Small intestine (tissue), 16 donors: ENCODE measurements at places on chromosomes 7 and 10. TPM values are rescaled to one million over a fixed set of nuclear protein-coding genes. Genes with fewer than 3 reads are reported as not detected.
A peak's percentile ranks its signal among the peaks of the same experiment; 100 is the strongest.

The OPALIN gene
- polyA plus RNA-seq = not detected

The CYP2C19 gene
- 34.2 TPM for polyA plus RNA-seq

The TEX47 gene
- polyA plus RNA-seq = not detected

- no peaks in the 10 kb centered on the region for H3K36me3 ChIP-seq
- no peaks in the 10 kb centered on the region for H3K27me3 ChIP-seq
- DNase-seq = no peak
- H3K4me1 ChIP-seq = no peaks in the 10 kb centered on the region
- no peak overlapping the region for H3K4me3 ChIP-seq
Observed at GRCh38 chr10:1205450-1206030, 149.4 kb downstream of the WDR37 start.

- H3K27me3 ChIP-seq = no peaks in the 10 kb centered on the region
- no peak overlapping the region for H3K27ac ChIP-seq
- H3K36me3 ChIP-seq = no peaks in the 10 kb centered on the region
- no peaks in the 10 kb centered on the region for H3K4me1 ChIP-seq
Observed at GRCh38 chr10:121357401-121357800, 240.8 kb downstream of the FGFR2 start.

- H3K27me3 ChIP-seq = no peaks in the 10 kb centered on the region
- no peak overlapping the region for H3K4me3 ChIP-seq
- no peaks in the 10 kb centered on the region for H3K4me1 ChIP-seq
- no peak for DNase-seq
- H3K27ac ChIP-seq = no peak overlapping the region
- H3K36me3 ChIP-seq = no peaks in the 10 kb centered on the region
Observed at GRCh38 chr7:117250801-117251200, 72.1 kb downstream of the WNT2 start.

DNA sequence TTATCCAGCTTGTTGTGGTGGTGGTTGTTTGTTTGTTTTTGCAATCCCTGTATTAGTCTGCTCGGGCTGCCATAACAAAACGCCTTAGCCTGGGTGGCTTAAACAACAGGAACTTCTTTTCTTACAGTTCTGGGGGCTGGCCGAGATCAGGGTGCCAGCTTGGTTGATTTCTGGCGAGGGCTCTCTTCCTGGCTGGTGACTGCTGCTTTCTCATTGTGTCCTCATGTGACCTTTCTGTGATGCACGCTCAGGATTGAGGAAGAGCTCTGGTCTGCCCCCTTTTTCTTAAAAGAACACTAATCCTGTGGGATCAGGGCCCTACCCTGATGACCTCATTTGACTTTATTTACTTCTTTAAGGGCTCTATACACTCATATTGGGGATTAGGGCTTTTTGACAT is 107.1 kb upstream of the NRP1 start:
- H3K27me3 ChIP-seq = no peaks in the 10 kb centered on the region
- H3K27ac ChIP-seq = no peak overlapping the region
- no peaks in the 10 kb centered on the region for H3K4me1 ChIP-seq
- no peak for DNase-seq
- H3K4me3 ChIP-seq = no peak overlapping the region
- no peaks in the 10 kb centered on the region for H3K36me3 ChIP-seq

- no peaks in the 10 kb centered on the region for H3K27me3 ChIP-seq
- no peak overlapping the region for H3K4me3 ChIP-seq
- no peaks in the 10 kb centered on the region for H3K4me1 ChIP-seq
- H3K36me3 ChIP-seq = no peaks in the 10 kb centered on the region
Observed at GRCh38 chr7:18724318-18724717, 228.8 kb downstream of the HDAC9 start.

- no peaks in the 10 kb centered on the region for H3K27me3 ChIP-seq
- H3K27ac ChIP-seq = no peak overlapping the region
- no peak overlapping the region for H3K4me3 ChIP-seq
- H3K36me3 ChIP-seq = no peaks in the 10 kb centered on the region
- H3K4me1 ChIP-seq = no peaks in the 10 kb centered on the region
Observed at GRCh38 chr7:22667562-22668239, 59.3 kb upstream of the IL6 start.

DNA sequence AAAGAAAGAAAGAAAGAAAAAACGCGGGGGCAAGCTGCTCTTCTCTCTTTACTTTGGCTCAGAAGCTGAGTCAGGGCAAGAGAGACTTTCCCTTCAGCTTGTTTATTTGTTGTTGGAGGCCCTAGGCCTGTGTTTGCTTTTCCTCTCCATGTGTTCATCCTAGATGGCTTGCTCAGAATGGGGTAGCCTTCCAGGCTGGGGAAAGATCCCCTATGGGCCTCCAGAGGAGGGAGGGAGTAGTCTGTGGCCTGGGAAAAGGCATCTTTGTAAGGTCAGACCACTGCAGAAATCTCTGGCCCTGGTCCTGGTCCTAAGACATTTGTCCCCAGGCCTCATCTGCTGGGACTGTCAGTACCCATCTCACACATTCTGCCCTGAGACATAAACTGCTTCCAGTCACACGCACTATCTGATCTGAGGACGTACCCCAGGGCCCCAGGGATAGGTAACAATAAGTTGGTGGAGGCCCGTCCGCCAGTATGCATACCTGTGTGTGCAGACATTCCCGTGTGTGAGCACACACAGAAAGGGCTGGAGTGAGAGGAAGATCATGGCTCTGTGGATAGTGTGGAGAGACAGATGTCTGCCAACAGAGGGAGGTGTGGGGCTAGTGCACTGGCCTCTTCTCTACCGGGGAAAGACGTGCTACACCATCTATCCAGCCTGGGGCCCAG is 4.9 kb upstream of the SCD start:
- no peak overlapping the region for H3K4me3 ChIP-seq
- peak; percentile 82 for DNase-seq
- no peaks in the 10 kb centered on the region for H3K4me1 ChIP-seq
- H3K27me3 ChIP-seq = peaks cover 10% of the 10 kb centered on the region

DNA sequence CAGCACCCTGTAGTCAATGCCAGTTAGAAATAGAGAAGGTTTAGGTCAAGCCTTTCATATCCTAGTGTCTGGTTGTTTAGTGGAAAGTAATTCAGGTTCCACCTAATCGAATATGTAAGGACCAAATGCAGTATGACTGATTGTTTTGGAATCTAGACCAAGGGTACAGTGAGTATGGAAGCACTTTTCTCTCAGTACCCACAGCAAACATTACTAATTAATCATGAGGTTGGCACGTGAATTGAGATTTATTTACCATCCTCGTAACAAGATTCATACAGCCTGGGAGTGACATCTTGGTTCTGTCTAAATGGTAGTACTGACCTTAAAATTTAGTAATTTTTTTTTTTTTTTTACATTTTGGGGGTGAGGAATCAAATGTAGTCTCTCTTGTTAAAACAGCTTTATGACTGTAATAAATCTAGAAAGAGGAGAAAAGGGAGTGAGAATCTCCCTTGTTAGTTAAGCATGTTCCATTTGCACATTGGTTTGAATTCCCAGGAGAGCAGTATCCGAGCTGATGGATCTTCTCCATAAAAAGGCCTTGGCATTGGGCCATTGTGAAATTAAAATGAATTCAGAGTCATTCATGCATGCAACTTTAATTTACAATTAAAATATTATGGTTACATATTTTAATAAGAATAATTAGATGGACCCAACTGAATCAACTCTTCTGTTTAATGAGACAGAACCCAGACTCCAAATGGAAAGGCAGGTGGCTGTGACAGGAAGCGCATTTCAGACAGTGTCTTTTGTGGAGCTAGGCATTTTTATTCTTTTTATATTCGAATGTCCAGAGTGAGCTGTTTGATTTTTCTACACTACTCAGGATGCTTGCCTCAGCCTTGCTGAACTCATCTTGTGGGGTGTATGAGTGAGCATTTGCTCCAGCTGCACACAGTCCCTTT is 57.6 kb downstream of the SNX10 start:
- H3K27me3 ChIP-seq = no peaks in the 10 kb centered on the region
- H3K27ac ChIP-seq = no peak overlapping the region
- no peak for DNase-seq
- H3K4me3 ChIP-seq = no peak overlapping the region

- no peak overlapping the region for H3K27ac ChIP-seq
- no peaks in the 10 kb centered on the region for H3K4me1 ChIP-seq
- no peaks in the 10 kb centered on the region for H3K27me3 ChIP-seq
- no peak overlapping the region for H3K4me3 ChIP-seq
Observed at GRCh38 chr10:108894402-108895301, 1028.7 kb downstream of the XPNPEP1 start.

DNA sequence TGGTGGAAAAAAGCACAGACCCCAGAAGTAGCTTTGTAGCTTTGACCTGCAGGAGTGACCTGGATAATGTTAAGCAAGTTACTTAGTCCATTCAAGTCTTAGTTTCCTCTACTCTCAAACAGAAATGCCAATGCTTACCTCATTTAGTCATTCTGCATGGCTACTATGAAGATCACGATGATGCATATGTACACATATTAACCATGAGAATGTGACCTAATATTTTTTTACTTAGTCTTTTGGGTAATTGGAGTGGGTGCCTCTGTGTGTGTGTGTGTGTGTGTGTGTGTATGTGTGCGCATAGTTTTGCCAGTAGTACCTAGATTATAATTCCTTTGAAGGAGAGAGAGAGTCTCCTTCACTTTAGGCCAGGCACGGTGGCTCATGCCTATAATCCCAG is 95.8 kb downstream of the NRP1 start:
- no peaks in the 10 kb centered on the region for H3K4me1 ChIP-seq
- no peak overlapping the region for H3K27ac ChIP-seq
- H3K27me3 ChIP-seq = no peaks in the 10 kb centered on the region
- no peaks in the 10 kb centered on the region for H3K36me3 ChIP-seq
- no peak for DNase-seq

GRCh38 chr7:155459700-155460461 is 2.0 kb downstream of the EN2 start:
- peaks cover 76% of the 10 kb centered on the region for H3K27me3 ChIP-seq
- no peak overlapping the region for H3K27ac ChIP-seq
- peaks cover 2% of the 10 kb centered on the region for H3K4me1 ChIP-seq

DNA sequence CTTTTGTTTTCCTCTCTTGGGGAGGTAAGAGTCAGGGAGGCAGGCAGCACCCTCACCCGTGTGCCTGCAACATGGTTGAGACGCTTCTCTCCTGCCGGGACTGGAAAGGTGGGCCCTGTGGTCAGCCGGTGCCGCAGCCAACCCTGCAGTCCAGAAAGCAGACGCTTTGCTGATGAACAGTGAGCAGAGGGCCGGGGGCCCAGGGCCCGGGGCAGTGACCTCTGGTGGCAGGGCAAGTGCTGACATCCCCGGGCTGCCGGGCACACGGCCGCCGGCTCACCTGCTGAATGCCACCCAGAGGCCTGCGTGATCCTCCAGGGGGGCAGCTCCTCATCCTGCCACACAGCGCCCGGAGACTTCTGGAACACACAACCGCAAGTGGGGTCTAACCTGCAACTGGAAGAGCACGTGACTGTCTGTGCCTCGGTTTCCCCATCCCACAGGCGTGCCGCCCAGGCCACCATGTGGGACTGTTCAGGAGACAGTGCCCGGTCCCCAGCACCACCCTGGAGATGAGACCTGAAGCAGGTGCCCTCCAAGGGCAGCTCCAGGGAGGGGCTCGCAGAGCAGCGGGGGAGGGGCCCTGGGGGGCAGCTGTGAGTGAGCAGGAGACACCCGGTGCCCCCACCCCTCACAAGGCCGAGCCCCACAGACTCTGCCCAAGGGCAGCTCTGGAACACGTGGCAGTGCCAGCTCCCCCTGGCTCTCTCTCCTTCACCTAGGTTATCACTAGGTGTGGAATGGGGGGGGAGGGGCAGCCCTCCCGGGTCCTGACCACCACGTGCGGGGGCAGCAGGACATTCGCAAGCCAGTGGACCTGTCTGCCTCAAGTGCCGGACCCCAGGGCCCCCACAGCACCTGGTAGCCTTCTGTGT is 2.2 kb upstream of the ADGRA1 start:
- H3K4me1 ChIP-seq = no peaks in the 10 kb centered on the region
- no peak for DNase-seq
- H3K36me3 ChIP-seq = no peaks in the 10 kb centered on the region
- no peak overlapping the region for H3K27ac ChIP-seq
- no peak overlapping the region for H3K4me3 ChIP-seq
- peaks cover 35% of the 10 kb centered on the region for H3K27me3 ChIP-seq

DNA sequence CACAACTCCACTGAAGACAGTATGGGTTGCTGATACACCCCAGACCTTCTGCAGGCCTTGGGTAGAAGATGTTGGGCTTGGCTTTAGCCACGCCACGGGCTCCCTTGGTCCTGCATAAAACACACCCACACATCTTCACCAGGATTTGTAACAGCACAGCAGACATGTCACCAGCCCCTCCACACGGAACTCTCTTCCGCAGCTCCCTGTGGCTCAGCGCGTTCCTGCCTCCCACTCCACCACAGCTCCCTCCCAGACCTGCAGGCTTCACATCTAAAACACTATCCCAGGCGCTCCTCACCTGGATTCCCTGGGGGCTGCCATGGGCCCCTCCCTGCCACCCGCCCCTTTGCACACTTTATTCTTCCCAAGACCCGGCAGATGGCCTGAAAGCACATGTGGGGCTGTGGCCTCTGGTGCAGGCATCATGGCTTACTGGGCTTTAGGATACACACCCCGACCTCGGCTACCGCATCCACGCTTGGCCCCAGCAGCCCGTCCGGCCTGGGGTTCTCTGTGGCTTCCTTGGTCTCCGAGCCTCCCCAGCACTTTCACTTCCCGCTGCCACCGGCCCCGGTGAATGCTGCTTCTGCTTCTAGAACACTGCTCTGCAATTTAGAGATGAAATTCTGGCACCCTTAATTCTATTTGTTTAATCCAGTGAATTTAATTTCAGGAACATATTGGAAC is 432.9 kb downstream of the DNAJB6 start:
- H3K4me1 ChIP-seq = no peaks in the 10 kb centered on the region
- H3K4me3 ChIP-seq = no peak overlapping the region
- DNase-seq = no peak
- H3K27me3 ChIP-seq = peaks cover 7% of the 10 kb centered on the region

- no peaks in the 10 kb centered on the region for H3K4me1 ChIP-seq
- no peaks in the 10 kb centered on the region for H3K27me3 ChIP-seq
- H3K36me3 ChIP-seq = no peaks in the 10 kb centered on the region
- no peak overlapping the region for H3K4me3 ChIP-seq
- DNase-seq = no peak
Observed at GRCh38 chr10:116973946-116974455, 31.0 kb downstream of the SHTN1 start.

GRCh38 chr7:45177801-45178200 is 20.2 kb downstream of the RAMP3 start:
- H3K36me3 ChIP-seq = no peaks in the 10 kb centered on the region
- no peaks in the 10 kb centered on the region for H3K27me3 ChIP-seq
- no peaks in the 10 kb centered on the region for H3K4me1 ChIP-seq
- no peak for DNase-seq
- no peak overlapping the region for H3K27ac ChIP-seq

DNA sequence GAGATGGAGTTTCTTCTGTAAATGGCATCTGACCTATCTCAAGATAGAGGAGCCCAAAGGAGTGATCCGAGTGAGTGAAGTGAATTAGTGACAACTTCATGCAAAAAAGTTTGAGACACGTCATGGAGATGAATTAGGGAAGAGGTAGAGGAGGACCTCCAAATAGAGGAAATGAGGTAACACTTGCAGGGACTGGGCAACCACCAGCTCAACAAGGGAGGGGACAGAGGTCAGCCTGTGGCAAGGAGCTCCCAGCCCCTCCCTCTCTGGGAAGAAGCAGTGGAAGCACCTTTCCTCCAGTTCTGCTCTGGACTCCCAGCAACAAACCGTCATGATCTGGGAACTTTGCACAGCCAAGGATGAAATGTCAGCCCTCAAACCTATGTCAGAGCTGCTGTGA is 83.5 kb upstream of the IKZF1 start:
- no peak for DNase-seq
- no peaks in the 10 kb centered on the region for H3K4me1 ChIP-seq
- no peak overlapping the region for H3K27ac ChIP-seq
- no peak overlapping the region for H3K4me3 ChIP-seq

GRCh38 chr10:93471110-93471651 is 11.0 kb downstream of the MYOF start:
- peak overlapping the region; percentile 68 for H3K27ac ChIP-seq
- H3K27me3 ChIP-seq = no peaks in the 10 kb centered on the region
- peak; percentile 88 for DNase-seq
- no peak overlapping the region for H3K4me3 ChIP-seq
- H3K4me1 ChIP-seq = no peaks in the 10 kb centered on the region
- H3K36me3 ChIP-seq = no peaks in the 10 kb centered on the region
